Kidney (tissue), 22 donors: ENCODE measurements at places on chromosomes 6 and 20.

- H3K4me1 ChIP-seq, result no peaks in the 10 kb centered on the region
- no peaks in the 10 kb centered on the region for H3K36me3 ChIP-seq
- no peak overlapping the region for H3K4me3 ChIP-seq
- DNase-seq, result no peak
Measured at GRCh38 chr6:105014954-105015353, 58.0 kb downstream of the LIN28B start.

- no peaks in the 10 kb centered on the region for H3K27me3 ChIP-seq
- peak overlapping the region; percentile 59 for H3K4me3 ChIP-seq
- peak; percentile 87 for DNase-seq
- peak overlapping the region; percentile 77 for H3K27ac ChIP-seq
- H3K36me3 ChIP-seq, result no peaks in the 10 kb centered on the region
- no peaks in the 10 kb centered on the region for H3K4me1 ChIP-seq
Measured at GRCh38 chr6:37103169-37104039, 66.5 kb upstream of the PIM1 start.

DNA sequence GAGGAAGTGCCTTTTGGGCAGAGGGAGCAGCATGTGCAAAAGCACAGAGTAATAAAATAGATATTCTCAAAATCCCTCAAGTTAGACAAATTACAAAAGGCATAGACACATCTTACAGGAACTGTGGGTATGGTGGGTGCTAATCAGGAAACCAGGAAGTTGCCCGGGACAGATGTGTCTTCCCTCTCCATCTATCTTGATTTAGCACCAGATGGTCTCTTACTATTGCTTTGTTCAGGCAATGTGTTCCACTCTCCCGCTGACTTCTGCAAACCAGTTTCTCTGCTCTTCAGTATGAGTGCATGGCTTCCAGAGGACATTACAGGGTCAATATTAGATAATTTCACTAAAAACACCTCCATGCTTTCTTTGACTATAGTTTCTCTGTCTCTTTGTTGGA is 13.2 kb downstream of the CITED2 start:
- H3K4me3 ChIP-seq, result no peak overlapping the region
- no peaks in the 10 kb centered on the region for H3K4me1 ChIP-seq
- H3K27ac ChIP-seq, result no peak overlapping the region
- no peaks in the 10 kb centered on the region for H3K36me3 ChIP-seq

DNA sequence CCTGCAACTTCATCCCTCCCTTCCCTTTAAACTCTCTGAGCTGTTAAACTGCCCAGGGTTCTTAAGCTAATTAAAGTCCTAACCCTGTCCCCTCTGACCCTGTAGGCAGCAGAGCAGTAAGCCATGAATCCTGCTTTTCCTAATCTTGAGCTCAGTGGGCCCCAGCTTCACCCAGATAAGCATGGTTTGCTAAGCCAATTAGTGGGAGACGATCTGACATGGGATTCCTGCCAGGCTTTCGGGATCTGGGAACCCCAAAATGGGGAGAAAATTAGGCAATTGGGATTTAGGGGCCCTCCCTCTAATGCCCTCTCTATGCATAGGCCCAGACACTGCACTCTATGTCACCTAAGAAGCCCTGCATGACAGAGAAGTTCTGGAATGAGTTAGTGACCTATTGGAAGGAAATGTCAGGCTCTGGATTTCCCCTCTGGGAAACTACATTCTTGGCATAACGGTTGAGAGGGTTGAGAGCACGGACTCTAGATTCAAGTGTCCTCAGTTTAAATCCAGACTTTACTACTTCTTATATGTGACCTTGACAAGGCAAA is 4.6 kb downstream of the XKR7 start:
- H3K4me1 ChIP-seq, result peaks cover 2% of the 10 kb centered on the region
- peak; percentile 66 for DNase-seq
- H3K27me3 ChIP-seq, result no peaks in the 10 kb centered on the region
- no peak overlapping the region for H3K27ac ChIP-seq
- no peaks in the 10 kb centered on the region for H3K36me3 ChIP-seq

GRCh38 chr6:44712353-44713111 is 325.0 kb downstream of the CDC5L start:
- H3K4me1 ChIP-seq, result no peaks in the 10 kb centered on the region
- no peak overlapping the region for H3K27ac ChIP-seq
- H3K27me3 ChIP-seq, result no peaks in the 10 kb centered on the region

DNA sequence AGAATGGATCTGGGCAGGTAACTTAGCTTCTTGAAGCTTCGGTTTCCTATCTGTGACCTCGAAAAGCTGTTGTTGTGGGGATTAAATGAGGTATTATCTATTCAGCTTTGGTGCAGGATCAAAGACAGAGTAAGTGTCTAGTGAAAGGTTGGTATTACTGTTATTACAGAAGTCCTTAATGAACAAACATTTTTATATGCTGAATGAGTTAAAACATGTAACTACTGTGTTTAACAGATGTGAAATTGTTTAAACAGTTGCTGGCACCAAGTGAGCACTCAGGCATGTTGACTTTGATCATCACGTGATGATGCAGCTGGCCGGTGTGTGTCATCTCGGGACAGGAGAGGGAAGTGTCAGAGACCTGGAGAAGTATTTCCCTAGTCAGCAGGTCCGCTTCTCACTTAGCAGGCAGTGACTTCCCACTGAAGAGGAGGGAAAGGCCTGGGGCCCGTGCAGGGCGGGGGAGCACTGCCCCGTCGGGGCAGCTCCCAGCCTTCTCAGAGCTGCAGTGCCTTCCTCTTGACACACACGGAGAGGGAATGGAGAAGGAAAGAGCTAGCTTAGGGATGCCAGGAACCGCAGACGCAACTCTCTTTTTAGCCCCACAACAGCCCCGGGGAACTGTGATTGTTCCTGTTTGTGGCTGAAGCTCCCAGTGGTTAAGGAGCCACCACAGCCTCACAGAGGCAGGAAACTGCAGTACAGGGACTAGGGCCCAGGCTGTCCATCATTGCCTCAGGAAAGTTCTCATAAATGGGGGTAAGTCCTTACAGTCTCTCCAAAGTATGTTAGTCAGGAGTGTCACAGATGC is 18.0 kb downstream of the TUBB2A start:
- H3K4me3 ChIP-seq, result no peak overlapping the region
- H3K36me3 ChIP-seq, result peaks cover 46% of the 10 kb centered on the region
- peak overlapping the region; percentile 49 for H3K27ac ChIP-seq
- peaks cover 5% of the 10 kb centered on the region for H3K4me1 ChIP-seq
- H3K27me3 ChIP-seq, result no peaks in the 10 kb centered on the region
- DNase-seq, result peak; percentile 81

DNA sequence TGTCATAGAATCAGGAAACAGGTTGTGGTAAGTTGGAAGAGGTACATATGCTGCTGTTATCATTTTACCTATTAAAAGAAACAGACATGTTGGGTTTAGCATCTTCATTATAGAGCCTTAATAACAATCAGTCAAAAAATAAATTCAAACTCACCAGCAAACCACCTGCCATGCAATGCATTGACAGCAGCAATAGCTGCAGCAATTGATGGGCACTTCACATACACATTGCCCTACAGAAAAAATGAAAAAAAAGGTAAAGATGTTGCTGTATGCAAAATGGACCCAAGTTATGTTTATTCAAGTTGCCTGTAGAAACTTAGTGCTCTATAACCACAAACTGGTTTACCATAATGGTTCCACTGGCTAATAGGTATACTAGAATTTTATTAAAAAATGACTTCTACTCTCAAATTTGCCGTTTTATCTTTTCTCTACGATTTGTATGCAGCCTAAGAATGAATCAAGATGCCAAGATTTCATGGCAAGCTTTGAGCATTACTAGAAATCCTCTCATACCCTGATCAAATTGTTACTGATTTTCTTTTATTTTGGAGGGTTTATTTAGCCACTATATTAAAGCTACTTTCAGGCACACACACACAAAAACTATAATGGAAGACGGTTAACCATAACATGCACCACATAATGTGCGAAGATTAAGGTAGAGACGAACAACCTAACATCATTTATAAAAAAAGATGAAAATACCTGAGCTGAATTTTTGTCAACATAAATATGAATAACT is 5.5 kb downstream of the ROMO1 start:
- no peak for DNase-seq
- no peak overlapping the region for H3K27ac ChIP-seq
- H3K27me3 ChIP-seq, result no peaks in the 10 kb centered on the region
- peaks cover 5% of the 10 kb centered on the region for H3K4me1 ChIP-seq
- H3K4me3 ChIP-seq, result no peak overlapping the region

DNA sequence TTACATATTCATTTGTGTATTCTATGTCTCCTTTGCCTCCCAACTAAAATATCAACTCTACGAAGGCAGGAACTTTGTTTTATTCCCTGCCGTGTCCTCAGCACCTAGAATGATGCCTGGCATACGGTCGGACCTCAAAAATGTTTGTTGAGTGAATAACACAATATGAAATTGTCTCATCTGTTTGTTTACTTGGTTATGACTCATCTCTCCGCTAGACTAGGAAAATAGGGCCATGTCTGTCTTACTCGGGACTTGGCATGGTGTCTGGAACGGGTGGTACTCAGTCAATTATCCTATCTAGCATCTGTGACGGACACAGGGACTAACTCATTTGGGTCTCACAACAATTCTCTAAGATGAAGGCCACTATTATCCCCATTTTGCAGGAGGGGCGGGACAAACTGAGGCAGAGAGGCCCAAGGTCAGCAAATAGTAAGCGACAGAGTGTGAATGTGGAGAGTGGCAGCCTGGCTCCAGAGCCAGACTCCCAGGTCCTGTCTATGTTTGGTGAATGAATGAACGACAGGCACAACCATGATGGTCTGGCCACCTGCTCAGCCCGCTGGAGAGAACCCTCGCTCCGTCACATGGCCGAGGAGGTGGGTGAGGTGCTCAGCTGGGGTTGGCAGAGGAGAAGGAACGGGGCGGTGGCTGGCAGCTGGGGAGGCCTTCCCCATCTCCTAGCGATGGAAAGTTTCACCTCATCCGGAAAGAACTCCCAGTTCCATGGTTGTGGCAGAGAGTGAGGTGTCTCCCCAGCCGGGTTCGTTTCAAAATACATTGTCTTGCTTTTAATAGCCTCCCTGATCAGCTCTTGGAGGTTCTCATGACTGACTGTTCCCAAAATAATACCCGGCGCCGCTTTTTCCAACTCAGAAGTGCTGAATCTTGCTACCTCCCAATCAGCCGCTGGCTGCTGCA is 27.6 kb upstream of the NFATC2 start:
- H3K36me3 ChIP-seq, result no peaks in the 10 kb centered on the region
- no peak overlapping the region for H3K27ac ChIP-seq
- H3K27me3 ChIP-seq, result no peaks in the 10 kb centered on the region
- DNase-seq, result no peak
